ENCODE measurements at places on chromosomes 11 and 22.

GRCh38 chr11:124798991-124799347, 1.2 kb downstream of the MSANTD2 start:
- DNase-seq: no peak

GRCh38 chr11:68373189-68373814, 60.9 kb downstream of the LRP5 start:
- no peak for DNase-seq

DNA sequence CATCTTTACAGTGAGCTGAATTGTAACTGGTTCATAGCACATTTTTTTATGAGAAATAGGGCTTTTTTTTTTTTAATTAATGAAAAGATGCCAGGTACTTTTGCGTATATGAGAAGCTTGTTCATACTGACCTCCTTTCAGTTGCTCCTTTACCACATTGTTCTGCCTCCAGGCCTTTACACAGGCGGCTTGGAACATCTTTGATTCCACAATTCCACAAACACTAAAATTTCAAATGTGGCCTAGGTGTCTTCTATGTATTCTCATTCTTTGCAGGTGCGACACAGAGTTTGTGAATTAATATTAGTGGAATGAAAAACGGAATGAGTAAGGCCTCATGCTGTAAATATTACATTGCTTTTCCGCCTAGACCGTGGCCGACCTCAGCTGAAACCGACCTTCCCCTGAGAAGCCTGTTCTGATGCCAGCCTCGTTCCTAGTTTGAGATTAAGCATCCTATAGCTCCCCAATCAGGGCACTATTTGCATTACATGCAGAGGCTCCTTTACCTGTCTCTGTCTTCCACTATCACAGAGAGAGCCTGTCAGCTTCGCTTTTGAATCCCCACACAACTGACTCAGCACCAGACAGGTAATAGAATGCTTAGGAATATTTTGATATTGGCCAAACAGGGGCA, 125.8 kb downstream of the LDLRAD3 start:
- DNase-seq: no peak

- DNase-seq: no peak
Measured at GRCh38 chr11:76836613-76837291, 24.0 kb upstream of the ACER3 start.

GRCh38 chr22:32661737-32662586, 139.5 kb upstream of the TIMP3 start:
- DNase-seq: no peak

- DNase-seq: no peak
Measured at GRCh38 chr22:49328630-49329405, 498.9 kb downstream of the BRD1 start.

GRCh38 chr11:2178906-2179494, 7.4 kb upstream of the TH start:
- no peak for DNase-seq

- DNase-seq: no peak
Measured at GRCh38 chr11:79758325-79758724, 317.5 kb upstream of the TENM4 start.

GRCh38 chr22:37187891-37188761, at the start of gene C1QTNF6:
Gene C1QTNF6 (minus strand): TSS chr22:37188247. CDS start chr22:37188213, 34 bp downstream.
- DNase-seq: no peak

Measured in stimulated activated CD4-positive, alpha-beta T cell treated with anti-CD3 and anti-CD28 coated beads, Interleukin-1b, Interleukin-23, amount 100 ng/mL, for 1 hour (primary cell).